Osteocyte (in vitro differentiated cells): ENCODE measurements at places on chromosomes 5 and 9.

GRCh38 chr9:26955222-26955903 is 849 bp upstream of the IFT74 start:
- DNase-seq, result no peak

GRCh38 chr5:113195771-113196170 is 219.2 kb downstream of the DCP2 start:
- no peak for DNase-seq

GRCh38 chr5:126452477-126452876 is 29.3 kb downstream of the GRAMD2B start:
- DNase-seq, result no peak

GRCh38 chr5:148469501-148469935 is 85.8 kb downstream of the FBXO38 start:
- DNase-seq, result no peak

- DNase-seq, result no peak
Measured at GRCh38 chr9:95666096-95666784, 149.5 kb upstream of the PTCH1 start.

DNA sequence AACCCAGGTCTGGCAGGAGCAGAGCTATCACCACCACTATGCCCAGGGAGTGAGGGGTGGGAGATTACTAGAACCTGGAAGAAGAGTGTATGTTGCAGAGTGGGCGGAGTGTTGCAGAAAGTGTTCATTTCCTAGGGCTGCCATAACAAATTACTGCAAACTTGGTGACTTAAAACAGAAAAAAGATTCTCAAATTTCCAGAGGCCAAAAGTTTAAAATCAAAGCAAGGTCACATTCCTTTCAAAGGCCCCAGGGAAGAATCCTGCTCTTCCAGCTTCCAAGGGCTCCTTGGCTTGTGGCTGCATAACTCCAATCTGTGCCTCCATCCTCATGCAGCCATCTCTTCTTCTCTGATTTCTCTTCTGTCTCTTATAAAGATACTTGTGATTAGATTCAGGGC is 30.6 kb upstream of the SPINK4 start:
- no peak for DNase-seq

- no peak for DNase-seq
Measured at GRCh38 chr9:74493512-74493911, 3.6 kb upstream of the RORB start.

GRCh38 chr5:135702191-135702590 is 123.4 kb upstream of the CXCL14 start:
- DNase-seq, result peak; percentile 57

DNA sequence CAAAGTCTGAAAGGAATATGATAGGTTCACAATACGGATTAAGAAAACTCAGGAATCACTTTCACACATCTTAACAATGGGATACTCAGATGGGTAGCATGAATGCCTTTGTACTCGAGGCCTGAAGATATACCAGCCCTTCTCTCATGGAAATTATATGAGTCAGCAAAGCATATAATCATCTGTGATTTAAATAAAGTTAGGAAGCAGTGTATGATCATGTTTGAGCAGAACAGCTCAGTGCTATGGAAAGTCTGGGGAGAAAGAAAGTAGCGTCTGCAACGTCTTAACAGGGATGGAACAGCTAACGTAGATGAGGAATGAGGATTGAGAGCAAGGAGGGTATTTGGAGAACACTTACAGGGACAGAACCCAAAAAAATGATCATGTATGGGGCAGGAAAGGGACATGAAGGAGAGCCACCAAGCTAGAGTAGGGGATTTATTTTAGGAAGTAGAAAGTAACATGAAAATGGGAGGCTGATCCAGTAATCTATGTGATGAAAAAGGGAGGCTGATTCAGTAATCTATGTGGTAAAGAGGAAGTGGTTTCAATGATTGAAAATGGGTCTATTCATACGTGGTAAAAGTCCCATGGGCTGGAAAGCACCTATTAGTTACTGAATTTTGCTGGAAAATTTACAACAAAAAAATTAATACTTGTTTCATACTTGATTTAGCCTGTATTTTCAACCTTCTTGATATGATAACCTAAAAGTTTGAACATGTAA is 85.9 kb downstream of the GNA14 start:
- DNase-seq, result no peak

DNA sequence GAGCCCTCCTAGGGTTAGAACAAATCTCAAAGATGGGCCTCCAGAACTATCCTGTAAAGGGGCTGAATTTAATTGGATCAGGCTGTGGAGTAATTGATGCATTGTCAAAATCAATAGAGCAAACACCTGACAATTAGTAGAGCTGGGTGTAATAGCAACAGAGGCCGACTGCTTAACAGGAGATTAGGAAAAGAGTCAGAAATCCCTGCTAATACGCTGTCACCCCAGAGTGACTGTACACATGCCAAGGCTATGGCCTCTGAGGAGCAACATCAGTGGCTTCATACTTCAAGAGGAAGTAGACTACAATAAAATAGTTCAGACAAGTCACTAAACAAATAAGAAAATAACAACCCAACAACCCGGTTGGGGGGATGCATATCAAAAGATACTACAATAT is 18.7 kb upstream of the GRPEL2 start:
- DNase-seq, result no peak

DNA sequence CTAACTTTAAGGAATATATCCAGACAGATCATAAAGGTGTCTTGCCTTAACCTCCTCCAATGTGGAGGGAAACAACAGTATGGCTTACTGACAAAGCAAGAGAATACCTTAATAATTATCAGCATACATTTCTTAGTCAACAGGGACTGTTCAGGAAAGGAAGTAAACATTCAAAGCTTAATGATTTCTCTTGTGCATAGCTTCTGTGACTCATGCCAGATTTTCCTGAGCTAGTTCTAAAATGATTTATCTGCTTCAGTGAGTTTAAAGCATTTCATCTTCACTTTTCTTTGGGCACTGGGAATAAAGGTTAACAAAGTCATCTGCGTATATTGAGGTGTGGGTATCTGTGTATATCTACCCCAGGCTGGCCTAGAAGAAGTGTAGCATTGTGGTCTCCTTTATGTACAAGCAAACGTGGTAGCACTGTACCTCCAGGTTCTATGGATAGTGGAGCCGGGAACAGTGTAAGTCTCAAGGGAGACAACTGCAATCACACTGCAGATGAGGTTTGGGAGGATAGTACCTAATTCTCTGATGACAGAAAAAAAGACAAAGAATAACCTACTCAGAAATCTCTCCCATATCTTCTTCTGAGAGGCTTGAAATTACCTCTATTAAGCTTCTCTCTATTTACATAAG is 284.1 kb downstream of the HCN1 start:
- DNase-seq, result no peak

GRCh38 chr5:91288118-91288916 is 94.8 kb downstream of the ARRDC3 start:
- DNase-seq, result no peak

DNA sequence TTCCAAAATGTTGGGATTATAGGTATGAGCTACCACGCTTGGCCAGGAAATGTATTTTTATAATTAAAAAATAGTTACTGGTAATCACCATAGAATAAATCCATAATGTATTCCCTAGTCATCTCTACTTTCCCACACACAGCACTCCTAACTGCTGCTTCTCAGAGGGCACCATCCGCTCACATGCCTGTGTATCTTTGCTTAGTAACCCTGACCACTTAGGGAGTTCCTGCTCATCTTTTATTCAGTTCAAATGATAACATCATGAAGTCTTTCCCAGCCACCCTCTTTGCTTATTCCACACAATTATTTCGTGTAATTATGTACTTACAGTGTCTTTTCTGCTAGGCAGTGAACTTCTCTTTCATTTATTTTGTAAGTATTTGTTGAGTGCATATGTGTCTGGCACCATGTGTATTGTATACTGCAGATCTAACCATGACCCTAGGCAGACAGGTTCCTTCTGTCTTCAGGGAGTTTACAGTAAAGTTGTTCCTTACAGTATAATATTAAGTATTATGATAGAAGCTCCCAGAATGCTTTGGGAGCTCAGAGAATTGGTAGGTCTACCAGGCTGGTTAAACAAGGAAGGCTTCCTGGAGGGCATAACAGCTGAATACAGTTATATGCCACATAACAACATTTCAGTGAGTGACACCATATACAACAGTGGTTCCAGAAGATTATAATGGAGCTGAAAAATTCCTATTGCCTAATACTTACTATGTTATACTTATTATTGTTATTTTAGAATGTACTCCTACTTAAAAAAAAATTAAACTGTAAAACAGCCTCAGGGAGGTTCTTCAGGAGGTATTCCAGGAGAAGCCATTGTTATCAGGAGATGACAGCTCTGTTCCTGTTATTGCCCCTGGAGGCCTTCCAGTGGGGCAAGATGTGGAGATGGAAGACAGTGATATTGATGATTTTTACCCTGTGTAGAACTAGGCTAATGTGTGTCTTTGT is 39.2 kb downstream of the DCAF10 start:
- DNase-seq, result no peak

DNA sequence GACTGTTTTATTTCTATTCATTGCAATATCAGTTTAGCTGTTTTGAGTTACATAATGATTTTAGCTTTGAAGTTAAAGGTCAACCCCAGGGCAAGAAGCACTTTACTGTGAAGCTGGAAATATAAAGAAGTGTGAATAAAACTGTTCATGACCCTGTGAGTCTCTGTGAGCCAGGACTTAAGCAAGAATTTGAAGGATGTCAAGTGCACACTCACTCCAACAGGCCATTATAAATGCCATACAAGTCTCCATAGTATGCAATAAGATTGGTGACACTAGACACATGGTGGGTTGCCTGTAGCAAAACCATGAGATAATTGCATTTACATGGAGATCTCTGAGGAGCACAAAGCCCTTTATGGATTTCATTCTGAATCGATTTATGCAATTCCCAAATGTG is 318.7 kb upstream of the ITGA1 start:
- DNase-seq, result no peak

- DNase-seq, result no peak
Measured at GRCh38 chr5:174626369-174626920, 97.9 kb upstream of the MSX2 start.

DNA sequence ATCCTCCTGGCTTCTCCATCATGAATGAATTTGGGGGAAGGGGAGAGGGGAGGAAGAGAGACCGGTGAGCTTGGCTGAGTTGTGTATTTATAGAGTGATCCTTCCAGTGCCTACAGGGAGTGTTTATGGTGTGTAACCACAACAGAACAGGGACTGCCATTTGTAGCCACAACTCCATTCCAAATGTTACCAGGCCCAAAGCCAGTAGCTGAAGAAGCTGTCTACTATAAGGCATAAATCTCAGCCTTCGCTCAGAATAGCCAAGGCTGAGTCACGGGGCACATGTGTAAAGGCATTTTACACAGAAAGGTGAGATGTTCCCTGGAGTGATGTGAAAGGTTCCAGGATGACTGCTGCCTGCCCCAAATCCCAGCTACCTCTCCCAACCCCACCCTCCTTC is 2.5 kb downstream of the TMEM252 start:
- DNase-seq, result no peak

GRCh38 chr9:136380381-136380780 is 6.9 kb upstream of the CARD9 start:
- no peak for DNase-seq
